Eye (tissue), 1 donor: ENCODE measurements at places on chromosomes 13 and 19.

DNA sequence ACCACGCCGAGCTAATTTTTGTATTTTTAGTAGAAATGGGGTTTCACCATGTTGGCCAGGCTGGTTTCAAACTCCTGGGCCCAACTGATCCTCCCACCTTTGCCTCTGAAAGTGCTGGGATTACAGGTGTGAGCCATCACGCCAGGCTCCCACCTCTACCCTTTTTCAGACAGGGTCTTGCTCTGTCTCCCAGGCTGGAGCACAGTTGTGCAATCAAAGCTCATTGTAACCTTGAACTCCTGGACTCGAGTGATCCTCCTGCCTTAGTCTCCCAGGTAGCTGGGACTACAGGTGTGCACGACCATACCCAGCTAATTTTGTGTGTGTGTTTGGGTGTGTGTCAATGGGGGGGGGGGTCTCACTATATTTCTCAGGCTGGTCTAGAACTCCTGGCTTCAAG lies 1.7 kb downstream of the RASGRP4 start:
- no peak for DNase-seq

- no peak for DNase-seq
These were observed 8.2 kb downstream of the MEIS3 start for GRCh38 chr19:47411101-47411500.

DNA sequence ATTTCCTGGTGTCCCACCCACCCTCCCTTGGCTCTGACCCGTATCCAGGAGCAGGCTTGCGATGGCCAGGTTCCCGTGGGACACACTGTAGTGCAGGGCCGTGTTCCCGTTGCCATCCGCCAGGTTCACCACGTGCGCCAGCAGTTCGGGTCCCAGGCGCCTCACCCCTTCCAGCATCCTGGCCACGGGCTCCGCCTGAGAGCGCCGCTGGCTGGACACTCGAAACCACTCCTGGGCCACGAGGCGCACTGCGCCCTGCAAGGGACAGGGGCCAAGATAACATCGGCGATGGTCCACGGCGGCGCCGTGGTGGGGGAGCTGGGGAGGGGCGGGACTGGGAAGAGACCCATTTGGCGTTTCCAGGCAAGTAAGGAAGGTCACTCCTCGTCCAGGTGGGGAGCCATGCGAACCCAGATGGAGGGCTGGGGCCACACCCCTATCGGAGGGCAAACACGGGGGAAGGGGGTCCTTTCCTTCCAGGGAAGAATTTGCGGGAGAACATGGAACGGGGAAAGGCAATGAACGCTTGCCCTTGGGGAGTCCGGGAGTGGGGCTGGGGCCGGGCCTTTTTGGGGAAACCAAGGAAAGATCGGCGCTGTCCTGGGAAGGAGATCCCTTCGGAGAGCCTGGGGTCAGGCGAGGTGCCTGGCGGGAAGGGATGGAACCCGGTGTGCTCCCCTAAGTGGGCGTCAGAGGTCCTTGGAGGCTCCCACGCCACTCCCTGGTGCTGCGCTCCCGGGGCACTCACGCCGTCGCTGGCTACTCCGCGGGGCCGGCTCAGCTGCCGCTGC lies 9.9 kb downstream of the KANK3 start:
- no peak for DNase-seq

GRCh38 chr13:111315347-111315995 lies 5.0 kb upstream of the TEX29 start:
- DNase-seq = no peak

DNA sequence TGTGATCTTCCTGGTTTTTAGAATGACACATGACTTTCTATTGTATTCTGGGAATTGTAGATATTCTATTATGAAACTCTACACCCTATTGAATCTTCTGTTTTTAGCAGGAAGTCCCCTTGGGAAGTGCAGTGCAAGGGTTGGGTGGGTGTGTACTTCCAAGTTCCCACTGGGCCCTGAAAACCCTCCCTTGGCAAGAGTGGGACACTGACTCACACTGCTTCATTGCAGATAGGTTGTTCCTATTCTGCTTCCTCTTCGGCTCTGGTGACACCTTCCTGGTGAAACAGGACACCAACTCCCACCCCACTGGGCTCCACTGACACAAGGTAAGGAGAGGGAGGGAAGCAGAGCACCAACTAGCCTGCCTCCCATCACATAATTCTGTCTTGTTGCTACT lies 121.8 kb downstream of the KCTD12 start:
- no peak for DNase-seq

- DNase-seq = no peak
These were observed 7.2 kb downstream of the NALCN start for GRCh38 chr13:101408992-101409656.

DNA sequence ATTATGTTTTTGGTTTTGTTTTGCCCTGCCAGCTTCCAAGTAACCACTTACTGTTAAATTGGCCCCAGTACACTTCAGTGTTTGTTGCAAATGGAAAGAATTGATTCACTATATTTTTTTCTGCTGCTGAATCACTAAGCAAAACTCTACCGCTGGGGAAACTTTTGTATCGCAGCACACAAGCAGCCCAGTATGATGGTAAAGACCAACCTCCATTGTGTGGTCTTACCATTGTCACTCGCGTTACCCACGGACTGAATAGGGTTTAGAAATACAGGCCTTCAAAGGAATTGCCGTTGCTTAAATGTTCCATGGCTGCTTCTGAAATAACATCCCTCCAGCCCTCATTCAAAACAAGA lies 7.9 kb downstream of the SPATA13 start:
- DNase-seq = no peak

DNA sequence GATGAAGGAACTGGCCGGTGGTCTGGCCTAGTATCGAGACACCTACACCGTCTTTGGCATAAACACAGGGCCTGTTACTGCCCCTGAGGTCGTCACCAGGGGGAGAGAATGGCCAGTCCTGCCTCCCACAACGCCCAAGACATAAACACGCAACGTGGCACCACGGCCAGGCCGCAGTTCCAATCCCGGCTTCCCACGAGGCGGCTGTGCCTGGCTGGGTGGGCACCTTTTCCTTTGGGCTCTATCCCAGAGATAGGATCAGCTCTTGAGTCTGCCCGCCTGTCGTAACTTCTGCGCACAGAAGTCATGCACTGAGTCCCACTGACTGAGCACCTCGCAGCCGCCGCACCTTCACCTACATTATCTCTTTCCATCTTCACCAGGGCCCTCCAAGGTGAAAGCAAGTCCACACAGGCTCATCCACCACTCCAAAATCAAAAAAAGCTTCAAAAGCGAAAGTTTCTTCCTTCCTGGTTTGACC lies 1.1 kb downstream of the MIER2 start:
- DNase-seq = no peak

DNA sequence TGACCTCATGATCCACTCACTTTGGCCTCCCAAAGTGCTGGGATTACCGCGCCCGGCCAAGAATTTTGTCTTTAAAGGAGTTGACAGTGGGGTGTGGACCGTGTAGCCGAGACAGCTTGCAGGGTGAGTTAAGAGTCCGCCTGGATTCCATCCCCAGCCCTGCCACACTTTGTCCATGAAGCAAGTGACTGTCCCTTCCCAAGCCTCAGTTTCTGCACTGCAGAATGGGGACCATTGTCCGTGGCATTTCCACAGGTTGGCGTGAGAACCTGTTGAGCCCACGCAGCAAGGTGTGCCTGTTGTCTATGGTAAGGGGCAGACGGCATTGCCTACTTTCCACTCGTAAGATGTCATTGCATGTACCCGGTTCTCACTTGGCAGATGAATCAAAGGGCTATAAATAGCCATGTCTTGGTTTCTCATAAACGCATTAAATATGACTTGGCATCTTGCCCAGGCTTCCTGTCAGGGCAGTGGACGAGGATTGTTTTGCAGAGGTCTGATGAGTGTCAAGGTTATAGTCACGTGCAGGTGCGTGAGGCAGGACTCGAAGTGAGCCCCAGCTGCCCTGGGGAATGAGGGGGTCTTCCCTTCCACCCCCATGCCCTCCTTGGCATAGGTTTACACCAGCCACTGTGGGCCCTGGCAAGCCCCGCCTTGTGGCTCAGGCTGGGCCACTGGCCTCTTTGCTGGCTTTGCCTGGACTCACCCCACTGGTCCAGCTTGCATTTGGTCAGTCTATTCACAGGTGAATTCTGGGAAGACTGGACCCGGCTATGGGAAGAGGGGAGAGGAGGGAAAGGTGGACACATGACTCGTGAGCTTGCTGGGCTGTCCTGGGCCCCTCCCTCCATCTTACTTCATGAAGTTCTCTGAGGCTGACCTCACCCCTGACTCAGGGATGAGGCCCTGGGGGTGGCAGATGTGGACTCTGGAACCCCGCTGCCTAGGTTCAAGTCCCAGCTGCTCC lies 14.6 kb downstream of the FAM187B start:
- DNase-seq = peak; percentile 66
